ENCODE measurements at places on chromosomes 2 and 18.

DNA sequence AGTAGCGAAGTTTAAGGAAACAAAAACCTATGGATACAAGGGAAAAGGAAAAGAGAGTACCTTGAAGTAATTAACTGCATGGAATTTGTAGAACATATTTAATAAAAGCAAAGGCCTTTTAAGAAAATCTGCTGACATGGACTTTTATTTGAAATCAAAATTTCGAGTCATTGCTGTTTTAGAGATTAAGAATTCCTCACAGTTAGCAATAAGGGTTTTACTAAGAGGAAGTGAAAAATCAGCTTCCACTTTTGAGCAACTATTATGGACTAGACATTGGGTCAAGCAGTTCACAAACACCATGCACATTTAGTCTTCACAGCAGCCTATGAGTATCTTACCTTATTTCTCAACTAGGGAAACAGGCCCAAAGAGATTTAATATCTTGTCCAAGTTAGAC lies 876.3 kb downstream of the BCL11A start:
- no peak for DNase-seq

GRCh38 chr2:150465703-150466569 lies 21.5 kb downstream of the RND3 start:
- DNase-seq: no peak

DNA sequence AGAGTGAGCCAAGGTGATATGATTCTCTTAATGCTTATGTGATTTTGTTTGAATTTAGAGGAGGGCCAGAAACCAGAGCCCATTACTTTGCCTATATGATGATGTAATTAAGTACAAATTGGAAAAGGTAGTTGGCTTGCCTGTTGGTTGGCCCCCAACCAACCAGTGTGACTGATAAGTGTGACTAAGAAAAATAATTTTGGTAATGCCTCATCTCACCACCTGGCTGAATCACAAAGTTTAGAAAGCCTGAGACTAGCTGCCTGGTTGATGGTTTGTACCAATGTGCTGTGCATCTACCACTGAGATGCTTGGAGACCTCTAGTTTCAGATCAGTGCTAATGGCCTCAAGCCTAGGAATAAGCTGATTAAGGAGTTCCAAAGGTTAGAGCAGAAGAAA lies 338.7 kb downstream of the CDH2 start:
- no peak for DNase-seq

- DNase-seq: no peak
These were observed 327.6 kb upstream of the MMADHC start for GRCh38 chr2:149915151-149915550.

GRCh38 chr18:42931491-42931890 lies 184.0 kb downstream of the RIT2 start:
- DNase-seq: no peak

DNA sequence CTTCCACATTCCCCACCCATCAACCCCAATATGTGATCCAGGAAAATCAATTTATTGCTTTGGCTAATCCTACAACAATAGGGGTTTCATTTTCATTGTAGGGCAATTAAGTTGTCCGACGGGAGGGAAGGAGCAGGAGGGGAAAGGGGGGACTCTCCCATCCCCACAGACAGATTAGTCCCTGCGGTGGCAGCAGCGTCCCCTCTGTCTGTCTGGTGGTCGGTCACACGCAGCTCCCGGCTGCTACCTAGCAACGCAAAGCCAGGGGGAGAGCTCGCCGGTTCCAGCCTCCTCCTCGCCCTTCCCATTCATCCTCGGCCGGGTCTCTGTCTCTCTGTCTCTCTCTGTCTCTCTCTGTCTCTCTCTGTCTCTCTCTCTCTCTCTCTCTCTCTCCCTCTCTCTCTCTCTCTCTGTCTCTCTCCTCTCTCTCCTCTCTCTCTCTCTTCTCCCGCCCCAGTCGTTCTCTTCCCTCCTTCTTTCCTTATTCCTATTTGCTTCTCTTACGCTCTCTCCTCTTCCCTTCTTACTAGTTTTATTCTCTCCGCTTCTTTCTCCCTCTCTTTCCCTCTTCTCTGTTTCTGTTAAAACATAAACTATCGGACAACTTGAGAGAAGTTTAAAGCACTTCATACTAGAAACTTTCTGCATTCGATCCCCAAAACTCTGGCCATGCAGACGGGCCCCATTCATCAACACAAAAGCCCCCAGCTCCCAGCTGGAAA lies 1.2 kb downstream of the LRP2 start:
- DNase-seq: peak; percentile 86
